HS-5 (cell line): ENCODE measurements at places on chromosomes 7 and 10.

DNA sequence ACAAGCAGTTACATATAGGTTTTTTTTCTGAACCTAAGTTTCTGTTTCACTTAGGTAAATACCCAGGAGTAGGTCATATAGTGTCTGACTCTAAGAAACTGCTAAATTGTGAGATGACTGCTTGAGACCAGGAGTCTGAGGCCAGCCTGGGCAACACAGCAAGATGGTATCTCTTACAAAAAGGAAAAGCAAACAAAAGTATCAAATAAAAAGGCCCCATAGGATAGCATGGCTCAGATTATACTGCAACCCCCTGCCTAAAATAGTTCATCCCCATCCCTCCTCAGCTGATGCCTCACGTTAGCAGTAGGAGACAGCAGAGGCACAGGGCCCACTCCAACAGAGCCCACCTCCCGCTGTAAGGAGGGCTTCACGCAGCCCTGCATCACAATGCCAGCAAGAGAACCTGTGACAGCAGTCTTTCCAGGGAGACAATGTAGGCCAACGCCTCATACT, 90.3 kb downstream of the SRPK2 start:
- no peak for DNase-seq

DNA sequence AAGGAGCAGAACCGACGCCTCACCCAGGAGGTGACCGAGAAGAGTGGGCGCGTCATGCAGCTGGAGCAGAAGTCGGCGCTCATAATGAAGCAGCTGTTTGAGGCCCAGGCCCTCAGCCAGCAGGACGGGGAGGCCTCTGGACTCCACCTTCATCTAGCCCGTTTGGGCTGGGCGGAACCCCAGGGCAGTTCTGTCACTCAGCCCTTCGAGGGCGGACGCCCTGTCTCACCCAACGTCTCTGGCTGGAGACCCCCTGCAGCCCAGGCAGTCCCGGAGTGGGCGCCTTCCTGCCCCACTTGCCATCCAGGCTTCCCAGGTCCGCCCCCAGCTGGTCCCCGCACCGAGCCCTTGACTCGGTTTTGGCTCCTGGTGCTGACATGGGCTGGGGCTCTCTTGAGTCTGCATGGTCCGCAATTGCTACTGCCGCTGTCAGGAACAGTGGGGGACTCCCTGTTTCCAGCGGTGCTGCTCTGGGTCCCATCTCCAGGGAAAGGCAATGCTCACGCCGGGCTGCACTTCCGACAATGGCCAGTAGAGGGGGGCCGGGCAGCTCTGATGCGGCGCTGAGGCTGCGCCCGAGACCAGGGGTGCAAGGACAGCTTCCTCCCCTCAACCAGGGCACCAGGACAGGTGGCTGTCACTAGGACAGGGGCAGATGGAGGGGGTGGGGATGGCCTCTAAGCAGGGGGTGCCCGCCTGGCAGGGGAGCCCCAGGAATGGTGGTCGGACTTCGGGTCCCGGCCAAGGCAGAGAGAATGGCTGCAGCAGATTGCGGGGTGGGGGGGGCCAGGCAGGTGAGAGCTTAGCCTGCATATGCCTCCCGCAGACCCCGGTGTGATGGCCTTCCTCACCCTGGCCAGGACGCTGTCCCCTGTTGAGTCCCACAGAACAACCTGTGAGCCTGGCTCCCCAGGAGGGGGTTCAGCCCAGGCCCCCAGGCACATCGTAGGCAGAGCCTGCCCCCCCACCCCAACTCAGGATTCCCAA, 71.2 kb upstream of the KCTD7 start:
- no peak for DNase-seq

DNA sequence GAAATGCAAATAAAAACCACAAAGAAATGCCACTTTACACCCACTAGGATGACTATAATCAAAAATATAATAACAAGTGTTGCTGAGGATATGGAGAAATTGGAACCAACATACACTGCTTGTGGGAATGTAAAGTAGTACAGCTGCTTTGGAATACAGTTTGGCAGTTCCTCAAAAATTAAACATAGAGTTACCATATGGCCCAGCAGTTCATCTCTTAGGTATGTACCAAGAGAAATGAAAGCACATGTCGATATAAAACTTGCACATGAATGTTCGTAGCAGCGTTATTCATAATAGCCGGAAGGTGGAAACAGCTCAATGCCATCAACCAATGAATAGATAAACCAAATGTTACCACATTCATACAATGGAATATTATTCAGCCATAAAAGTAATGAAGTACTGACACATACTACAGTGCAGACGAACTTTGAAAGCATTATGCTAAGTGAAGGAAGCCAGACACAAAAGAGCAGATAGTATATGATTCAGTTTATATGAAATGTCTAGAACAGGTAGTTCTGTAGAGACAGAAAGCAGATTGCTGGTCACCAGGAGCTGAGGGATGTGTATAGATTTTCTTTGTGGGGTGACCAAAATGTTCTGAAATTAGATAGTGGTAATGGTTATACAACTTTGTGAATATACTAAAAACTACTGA, 12.4 kb downstream of the BCAP29 start:
- peak; percentile 77 for DNase-seq

GRCh38 chr7:74344132-74344496, 54.9 kb downstream of the CLIP2 start:
- DNase-seq = peak; percentile 15

DNA sequence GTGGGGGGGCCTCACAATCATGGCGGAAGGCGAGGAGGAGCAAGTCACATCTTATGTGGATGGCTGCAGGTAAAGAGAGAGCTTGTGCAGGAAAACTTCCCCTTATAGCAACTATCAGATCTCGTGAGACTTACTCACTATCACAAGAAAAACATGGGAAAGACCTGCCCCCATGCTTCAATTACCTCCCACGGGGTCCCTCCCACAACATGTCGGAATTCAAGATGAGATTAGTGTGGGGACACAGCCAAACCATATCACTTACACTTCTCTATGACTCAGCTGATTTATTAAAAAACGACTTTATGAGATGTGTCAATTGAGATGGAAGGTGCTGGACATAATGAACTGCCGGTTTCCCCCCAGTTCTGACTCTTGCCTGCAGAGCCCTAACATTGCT, 23.8 kb upstream of the CHN2 start:
- no peak for DNase-seq

- DNase-seq = no peak
These were observed 35.2 kb downstream of the PANK1 start for GRCh38 chr10:89609833-89610346.

DNA sequence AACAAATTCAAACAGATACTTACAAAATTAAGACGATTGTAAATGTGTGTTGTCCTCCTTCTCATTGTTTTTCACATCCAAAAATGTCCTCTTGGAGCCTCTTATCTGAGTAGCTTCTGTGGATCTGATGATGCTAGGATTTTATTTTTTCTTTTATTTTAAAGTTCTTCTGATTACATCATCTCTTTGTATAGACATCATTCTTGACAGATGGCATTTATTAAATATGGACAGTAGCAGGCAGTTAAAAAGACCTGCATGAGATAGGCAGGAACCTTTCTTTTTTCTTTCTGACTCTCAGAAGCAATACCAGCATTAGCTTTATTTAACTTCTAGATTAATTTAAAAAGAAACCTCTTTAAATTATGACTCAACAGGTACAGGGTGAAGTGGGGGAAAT, at the start of gene RPA3:
Gene RPA3 (minus strand): TSS at position 116 of the 400 bp plus-strand sequence. CDS start 78,189 bp downstream, outside the sequence.
- DNase-seq = no peak

DNA sequence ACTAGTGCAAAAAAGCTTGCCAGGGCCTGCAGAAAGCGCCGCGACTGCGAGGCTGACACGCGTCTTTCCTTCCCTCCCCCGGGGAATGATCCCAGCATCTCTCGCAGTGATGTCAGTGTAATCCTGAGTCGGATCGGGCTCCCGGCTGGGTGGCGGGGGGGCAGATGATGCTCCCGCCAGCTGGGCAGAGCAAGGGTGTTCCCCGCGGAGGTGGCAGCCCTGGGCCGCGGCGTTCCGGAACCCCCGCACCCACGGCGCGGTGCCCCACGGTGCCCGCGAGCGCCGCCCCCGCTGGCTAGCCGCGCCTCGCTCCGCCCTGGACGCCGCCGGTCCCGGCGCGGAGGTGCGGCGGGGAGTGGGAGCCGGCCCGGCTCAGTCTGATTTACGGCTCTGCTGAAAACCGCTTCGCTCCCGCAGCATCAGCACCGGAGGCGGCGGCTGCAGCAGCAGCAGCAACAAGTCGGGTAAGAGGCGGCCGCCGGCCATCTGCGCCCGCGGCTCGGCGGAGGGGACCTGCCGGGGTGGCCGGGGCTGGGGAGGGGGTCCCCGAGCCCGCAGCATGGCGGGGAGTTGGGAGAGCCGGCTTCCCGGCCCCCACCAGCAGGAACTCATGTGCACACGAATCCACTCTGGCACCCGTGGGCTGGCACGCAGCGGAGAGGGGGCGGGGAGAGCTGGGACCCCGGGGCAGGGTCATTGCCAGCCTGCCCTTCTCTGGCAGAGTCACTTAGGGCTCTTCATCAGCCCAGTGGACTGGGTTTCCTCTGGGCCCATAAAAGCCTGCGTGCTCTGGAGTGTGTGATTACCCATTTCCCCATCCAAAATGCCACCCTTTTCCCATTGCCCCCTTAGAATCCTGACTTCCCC, at the start of gene ZNF365:
Gene ZNF365 (plus strand): TSS at position 375 of the 867 bp plus-strand sequence. CDS start 1,825 bp downstream, outside the sequence.
- no peak for DNase-seq

- DNase-seq = no peak
These were observed 22.3 kb downstream of the HYAL4 start for GRCh38 chr7:123867225-123867624.

- no peak for DNase-seq
These were observed 446.9 kb downstream of the PTPRN2 start for GRCh38 chr7:158140538-158141220.

- no peak for DNase-seq
These were observed at the start of gene AOAH for GRCh38 chr7:36723951-36724664. TSS of gene AOAH (minus strand) at chr7:36724494. CDS start at chr7:36724148, 346 bp downstream.

DNA sequence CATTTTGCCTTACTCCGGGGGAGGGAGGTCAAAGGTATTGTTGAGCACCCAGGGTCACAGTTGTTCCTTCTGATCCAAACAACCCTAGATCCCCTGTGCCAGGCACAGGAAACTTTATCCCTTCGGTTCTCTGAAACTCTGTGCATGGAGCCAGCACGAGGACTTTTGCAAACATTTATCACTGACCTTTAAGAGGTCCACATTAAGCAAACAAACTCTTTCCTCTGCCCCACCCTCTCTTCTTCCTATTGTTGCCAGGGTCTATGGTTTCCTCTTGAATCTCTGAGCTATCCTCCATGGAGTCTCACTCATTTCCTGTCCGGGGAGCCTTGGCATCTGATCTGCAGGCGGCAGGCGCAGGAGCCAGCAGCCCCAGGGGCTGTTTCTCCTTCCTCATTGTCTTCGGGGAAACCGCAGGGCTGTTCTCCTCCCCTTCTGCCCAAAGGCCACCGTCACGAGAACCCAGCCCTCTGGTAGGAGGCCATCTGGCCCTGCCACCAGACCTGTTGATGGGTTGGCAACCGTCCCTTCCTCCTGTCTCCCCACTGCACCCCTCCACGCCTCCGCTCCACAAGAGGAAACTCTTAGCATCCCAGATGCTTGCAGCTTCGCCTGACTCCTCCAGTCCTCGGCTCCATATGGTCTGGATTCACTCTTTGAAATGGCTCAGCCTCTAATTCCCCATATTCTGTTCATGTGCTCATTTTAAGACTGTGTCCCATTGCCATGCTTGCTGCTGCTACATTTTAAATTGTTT, 327.3 kb upstream of the NRP1 start:
- no peak for DNase-seq

DNA sequence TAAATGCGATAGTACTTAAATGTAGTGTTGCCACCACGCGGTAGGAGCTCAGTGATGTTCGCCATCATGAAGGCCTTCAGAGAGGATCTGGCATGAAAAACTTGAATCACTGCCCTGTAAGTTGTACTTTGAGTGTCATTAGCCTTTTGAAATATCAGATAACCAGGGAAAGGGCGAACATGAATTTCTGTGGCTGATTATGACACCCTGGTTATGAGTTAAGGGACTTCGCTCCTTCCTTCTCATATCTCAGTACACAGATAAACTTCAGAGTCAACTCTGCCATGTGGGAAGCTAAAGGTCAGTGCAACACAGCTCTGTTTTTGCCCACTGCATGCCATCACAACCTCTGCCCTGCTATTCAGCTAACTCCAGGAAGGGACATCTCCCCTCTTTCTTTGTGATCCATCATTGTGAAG, 8.9 kb upstream of the ACSL5 start:
- DNase-seq = no peak
